Left forelimb (tissue), 1 donor: ENCODE measurements at places on chromosomes 12 and 14.
A peak's percentile ranks its signal among the peaks of the same experiment; 100 is the strongest.

DNA sequence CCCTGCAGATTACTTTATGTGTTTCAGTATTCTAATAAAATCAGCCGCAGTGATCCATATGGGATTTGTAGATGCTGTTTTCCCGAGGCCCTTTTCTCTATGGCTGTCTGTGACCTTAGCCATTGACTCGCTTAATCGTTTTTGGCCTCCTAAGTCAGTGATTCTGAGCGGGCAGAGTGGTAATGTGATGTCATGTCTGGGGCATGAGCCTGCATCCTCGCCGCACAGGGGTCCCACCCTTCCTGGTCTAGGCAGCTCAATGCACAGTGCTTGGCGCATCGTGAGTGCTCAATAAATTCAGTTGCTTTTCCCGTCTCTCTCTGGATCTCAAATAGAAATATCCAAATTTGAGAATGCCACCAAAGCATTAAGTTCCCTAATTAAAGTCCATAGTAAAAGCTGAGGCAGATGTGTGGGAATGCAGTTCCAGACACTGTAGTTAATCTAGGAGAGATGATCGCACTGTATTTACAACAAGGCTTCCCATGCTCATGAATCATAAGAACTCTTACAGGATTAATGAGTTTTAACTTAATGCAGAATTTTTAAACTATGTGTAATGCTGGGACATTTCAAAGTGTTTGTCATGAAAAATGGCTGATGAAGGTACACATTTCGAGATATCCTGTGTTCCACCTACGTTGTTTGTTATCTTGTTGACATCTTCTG is 29.3 kb downstream of the HMGA2 start:
- no peak for DNase-seq

- DNase-seq, result no peak
Measured at GRCh38 chr12:106586278-106586802, 3.5 kb downstream of the RFX4 start.

GRCh38 chr12:112901271-112901670 is 5.5 kb upstream of the OAS1 start:
- DNase-seq, result no peak

- DNase-seq, result no peak
Measured at GRCh38 chr12:24499151-24500146, 449.5 kb downstream of the BCAT1 start.

- DNase-seq, result no peak
Measured at GRCh38 chr14:103260629-103261124, 73.4 kb upstream of the EIF5 start.

GRCh38 chr14:74019408-74020137 is 424 bp downstream of the BBOF1 start:
- DNase-seq, result no peak

GRCh38 chr12:3431686-3432085 is 59.3 kb upstream of the PRMT8 start:
- DNase-seq, result peak; percentile 14

- DNase-seq, result no peak
Measured at GRCh38 chr12:56978397-56979138, 21.2 kb upstream of the RDH16 start.

DNA sequence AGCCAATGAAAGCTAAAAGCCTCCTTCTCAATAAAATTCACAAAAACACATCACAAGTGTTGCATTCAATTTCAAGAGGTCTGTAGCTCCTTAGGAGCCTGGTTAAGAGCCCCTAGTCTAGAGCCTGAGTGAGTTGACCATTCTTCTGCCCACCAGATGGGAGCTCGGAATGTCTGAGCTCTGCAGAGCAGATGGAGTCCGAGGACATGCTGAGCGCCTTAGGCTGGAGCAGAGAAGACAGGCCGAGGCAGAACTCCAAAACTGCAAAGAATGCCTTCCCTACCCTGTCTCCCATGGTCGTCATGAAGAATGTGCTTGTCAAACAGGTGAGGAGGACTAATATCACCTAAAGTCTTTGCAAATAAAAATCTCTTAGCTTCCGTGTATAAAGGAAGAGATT is 11.6 kb downstream of the CIPC start:
- no peak for DNase-seq

- DNase-seq, result no peak
Measured at GRCh38 chr12:21571046-21571445, 33.6 kb downstream of the GYS2 start.

DNA sequence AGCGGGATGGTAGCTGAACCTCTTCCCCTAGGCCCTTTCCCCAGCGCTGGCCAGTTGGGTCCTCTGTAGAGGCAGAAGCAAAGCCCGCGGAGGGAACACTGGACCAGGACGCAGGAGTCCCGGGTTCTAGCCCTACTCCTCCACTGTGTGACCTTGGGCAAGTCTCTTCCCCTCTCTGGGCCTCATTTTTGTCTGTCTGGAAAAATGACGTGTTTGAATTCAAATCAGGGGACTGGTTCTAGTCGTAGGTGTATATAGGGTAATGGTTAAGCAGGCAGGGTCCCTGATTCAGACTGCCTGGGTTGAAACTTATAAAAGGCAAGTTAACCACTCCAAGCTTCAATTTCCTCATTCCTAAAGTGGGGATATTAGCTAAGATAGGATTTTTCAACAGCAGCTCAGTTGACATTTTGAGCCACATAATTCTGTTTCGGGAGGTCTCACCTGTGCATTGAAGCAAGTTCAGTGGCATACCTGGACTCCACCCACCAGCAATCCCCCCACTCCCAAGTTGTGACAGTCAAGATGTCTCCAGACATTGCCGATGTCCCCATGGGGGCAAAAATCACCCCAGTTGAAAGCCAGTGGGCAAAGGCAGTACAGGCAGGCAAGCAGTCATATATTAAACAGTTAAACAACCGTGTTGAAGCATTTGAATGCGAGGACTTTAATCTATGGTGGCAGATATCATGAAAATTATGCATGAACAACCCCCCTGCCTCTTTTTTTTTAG is 899 bp downstream of the TPCN1 start:
- DNase-seq, result no peak

- no peak for DNase-seq
Measured at GRCh38 chr12:30047516-30048254, 263.9 kb upstream of the TMTC1 start.

DNA sequence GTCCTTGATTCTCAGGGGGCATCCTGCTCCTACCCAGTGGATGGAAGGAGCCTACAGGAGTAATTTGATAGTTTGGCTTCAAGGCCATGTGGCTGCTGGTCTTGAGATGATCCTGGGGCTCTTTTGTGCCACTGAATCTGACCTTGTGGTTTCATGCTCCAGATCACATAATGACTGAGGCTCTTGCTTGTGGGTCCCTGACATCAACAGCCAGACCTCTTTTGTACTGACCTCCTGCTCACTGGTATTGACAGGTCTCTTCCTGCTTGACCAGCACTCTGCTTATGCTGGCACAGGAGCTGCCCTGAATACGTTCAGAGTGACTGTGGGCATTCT is 23.2 kb upstream of the JPH4 start:
- no peak for DNase-seq

GRCh38 chr14:57982804-57983634 is 117.1 kb upstream of the SLC35F4 start:
- DNase-seq, result no peak

GRCh38 chr12:27057543-27057942 is 24.8 kb downstream of the C12orf71 start:
- DNase-seq, result no peak

GRCh38 chr14:99249389-99249788 is 22.6 kb downstream of the BCL11B start:
- DNase-seq, result no peak

GRCh38 chr12:7959278-7959677 is 23.3 kb upstream of the SLC2A3 start:
- DNase-seq, result no peak

DNA sequence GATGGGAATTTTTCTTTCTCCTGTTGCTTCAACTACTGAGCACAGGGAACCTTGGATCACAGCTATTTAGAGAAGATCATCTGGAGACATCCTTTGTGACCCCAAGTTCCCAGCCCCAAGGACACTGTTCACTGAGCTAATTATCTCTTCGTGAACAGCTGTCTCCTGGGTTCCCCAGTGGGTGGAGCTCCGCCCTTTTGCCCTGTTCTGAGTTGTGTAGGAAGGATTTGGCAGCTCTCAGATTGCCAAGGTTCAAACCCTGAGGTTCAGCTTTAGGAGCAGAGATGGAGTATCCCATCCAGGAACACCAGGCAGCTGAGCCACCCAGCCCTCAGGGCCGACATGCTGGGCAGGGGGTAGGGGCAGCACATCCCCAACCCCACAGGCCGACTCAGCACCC is 32.0 kb downstream of the NGB start:
- DNase-seq, result no peak

GRCh38 chr14:75561013-75561432 is 17.4 kb upstream of the FLVCR2 start:
- no peak for DNase-seq

DNA sequence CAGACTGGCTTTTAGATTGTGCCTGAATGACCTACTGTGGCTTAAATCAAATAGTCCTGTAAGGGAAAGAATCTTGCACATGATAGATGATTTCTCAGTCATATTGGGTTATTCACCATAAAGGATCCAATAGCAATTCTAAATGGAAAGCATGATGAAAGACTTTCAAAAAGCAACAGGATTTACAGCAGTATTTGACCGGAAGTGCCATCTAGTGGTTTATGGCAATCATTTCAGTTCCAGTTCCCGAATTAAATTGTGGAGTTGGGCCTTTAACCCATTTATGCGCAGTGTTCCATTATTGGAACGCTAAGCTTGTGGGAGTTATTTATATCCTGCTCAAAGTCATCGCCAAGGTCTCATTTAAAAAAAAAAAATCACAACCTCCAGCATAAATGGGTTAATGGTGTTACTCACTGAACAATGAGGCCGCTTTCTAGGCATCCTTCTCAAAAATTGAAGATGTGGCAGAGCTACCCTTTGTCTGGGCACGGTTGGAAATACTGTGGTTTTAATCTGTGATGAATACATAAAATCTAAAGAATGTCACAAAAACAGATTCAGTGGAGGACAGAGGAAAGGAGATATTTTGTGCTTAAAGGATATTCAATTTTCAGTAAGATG is 60.8 kb upstream of the REP15 start:
- DNase-seq, result no peak

DNA sequence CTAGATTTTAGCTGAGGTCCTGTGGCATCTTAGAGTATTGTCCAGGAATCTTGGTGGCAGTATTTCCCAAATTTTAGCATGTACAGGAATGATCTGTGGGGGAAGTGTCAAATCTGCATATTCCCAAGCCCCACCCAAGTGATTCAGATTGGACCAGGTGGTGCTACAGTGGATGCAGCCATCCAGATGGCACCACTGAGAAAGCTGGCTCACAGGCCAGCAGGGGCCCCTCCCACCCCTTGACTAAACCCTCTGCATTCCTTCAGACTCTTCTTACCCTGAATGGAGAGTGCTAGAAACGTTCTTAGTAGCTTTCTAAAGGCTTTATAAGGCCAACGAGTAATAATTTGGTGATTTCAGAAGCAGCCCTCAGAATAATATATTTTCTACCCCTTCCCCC is 255.2 kb downstream of the NRXN3 start:
- no peak for DNase-seq
